ENCODE measurements at places on chromosomes 6 and 20.

DNA sequence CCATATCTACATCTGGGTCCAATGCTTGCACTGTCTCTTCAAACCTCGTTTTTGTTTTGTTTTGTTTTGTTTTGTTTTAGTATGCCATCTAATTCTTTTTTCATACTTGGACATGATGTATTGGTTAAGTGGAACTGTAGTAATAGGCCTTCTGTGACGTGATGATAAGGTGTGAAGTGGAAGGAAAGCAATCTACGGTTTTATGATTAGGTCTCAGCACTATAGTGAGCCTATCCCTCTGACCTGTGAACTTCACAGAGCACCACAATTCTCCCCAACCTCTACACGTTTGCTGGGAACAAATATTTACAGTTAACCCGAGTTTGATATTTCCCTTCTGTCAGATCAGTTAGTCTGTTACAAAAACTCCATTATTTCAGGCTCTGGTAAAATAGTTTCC lies 19.1 kb upstream of the SLC24A3 start:
- no peak for DNase-seq

GRCh38 chr6:72691249-72691648 lies 69.4 kb downstream of the KCNQ5 start:
- DNase-seq: no peak

DNA sequence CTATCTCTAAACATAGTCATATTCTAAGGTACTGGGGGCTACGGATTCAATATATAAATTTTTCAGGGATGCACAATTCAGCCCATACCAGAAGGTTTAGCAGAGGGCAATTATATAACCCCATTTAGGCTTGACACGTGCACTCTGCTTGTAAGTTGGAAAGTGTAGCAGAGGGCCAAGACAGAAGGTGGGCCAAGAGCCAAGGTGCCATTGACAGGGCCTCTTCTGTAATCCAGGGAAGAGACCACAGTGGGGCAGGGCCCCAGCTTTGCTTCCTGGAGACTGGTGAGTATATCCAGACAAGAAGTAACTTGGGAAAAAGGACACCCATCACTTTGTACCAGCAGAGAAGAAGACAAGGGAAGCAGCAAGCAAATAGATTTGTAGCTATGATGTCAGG lies 672.4 kb upstream of the MARCKS start:
- DNase-seq: no peak

DNA sequence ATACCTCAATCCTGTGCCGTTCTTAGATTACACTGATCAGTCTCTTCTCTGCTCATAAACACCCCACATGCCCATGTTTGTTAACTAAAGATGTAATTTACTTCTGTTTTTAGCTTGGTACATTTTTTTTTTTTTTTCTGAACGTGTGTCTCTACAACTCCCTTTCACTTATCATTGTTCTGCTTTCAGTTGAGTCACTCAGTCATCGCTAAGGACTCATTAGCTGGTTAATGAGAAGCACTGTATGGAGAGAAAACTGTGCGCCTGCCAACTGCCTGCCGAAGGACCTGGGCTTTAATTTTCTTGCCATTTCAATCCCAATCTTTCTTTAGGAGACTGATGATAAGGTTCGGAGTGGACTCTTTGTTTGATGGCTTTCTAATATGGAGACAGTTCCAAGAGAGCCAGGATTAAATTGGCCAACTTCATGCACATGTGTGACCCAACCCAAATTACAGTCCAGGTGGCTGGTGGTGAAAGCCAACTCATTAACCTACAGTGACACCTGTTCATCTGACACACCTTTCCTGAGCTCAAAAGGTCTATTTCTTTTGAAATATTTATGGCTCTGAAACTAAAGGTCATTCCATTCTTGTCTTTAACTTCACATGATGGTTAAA lies 334.1 kb downstream of the BCKDHB start:
- no peak for DNase-seq

DNA sequence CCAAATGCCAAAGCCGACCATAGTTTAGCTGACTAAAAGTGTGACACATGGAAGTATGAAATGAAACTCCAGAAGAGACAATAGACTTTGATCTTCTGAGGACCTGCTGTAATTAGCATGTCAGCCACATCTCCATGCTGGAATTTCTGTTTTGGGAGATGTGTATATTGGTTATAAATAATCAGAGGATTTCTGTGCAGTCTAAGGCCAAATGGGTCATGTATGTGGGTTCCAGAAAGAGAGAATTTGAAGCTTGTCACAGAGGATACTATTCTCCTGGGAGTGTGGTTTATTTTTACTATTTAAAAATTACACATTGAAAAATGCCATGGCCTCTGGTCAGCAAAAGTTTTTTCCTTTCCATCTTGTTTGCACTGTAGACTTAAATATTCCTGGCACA lies 405.5 kb upstream of the PLCB4 start:
- no peak for DNase-seq

DNA sequence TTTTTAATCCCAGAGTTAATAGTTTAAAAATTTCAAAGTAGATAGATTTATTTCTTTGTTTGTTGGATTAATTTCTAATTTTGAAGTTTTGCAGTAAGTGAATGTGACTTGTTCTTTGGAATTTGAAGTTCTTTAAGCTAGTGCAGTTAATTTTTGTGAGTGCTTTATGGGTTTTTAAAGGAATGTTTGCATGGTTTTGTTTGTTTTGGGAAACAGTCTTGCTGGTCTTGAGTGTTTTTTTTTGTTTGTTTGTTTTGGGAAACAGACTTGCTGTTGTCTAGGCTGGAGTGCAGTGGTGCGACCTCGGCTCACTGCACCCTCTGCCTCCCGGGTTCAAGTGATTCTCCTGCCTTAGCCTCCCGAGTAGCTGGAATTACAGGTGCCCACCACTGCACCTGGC lies 9.5 kb downstream of the PANK2 start:
- no peak for DNase-seq

- no peak for DNase-seq
Measured at GRCh38 chr6:162063666-162064065, 663.9 kb downstream of the PRKN start.

DNA sequence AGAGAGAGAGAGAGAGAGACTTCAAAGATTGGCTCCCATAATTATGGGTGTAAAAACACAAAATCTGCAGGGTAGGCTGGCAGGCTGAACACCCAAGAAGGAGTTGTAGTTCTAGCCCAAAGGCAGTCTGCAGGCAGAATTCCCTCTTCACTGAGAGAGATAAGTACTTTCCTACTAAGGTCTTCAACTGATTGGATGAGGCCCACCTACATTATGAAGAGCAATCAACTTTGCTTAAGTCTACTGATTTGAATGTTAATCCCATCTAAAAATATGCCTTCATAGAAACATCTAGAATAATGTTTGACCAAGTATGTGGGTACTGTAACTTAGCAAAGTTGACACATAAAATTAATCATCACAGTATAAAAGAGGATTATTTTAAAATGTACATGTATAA lies 949.7 kb downstream of the HACE1 start:
- no peak for DNase-seq

DNA sequence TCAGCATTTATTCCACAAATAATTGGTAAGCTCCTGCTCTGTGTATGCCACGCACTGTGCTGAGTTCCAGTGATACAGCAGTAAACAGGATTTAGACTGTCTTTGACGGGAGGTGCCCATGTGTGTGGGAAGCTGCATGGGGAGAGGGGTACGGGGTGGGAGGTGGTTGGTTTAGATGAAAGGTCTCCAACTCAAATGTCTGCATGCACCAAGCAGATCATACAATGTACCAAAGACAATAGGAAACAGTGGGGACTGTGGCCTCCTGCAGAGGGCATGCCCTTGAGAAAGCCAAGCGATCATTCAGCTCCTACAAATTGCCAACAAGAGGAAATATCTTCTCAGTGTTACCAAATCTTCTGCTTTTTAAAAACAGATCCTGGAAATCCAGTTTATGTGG lies 36.1 kb downstream of the SLC22A2 start:
- no peak for DNase-seq

- no peak for DNase-seq
Measured at GRCh38 chr6:91860541-91861335, 1273.9 kb upstream of the MAP3K7 start.

DNA sequence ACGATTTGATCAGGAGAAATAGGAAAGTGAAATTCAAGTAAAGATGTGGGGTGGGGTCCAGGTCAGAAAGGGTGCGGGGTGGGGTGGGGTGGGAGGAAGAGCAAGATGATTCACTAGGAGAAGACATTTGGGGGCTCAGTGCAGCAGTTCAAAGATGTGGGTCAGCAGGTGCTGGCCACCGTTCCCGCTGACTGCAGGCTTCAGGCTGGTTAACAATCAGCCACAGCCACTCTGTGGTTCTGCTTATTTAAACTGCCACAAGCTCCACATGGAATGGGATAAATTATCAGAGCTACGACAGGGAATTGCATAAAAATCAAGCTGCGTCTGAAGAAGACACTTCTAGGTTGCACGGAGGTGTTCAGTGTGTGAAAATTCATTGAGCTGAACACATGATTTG lies 49.4 kb downstream of the TRAM2 start:
- no peak for DNase-seq

- no peak for DNase-seq
Measured at GRCh38 chr20:37973059-37973910, 60.0 kb downstream of the TTI1 start.

All from T-helper 17 cell (primary cell).